Esophagus muscularis mucosa (tissue), 4 donors: ENCODE measurements at places on chromosomes 13 and 19.
A peak's percentile ranks its signal among the peaks of the same experiment; 100 is the strongest.

- no peak for DNase-seq
These were observed 1173.3 kb downstream of the PCDH17 start for GRCh38 chr13:58804832-58805231.

GRCh38 chr19:8638078-8638619 lies 7.7 kb downstream of the NFILZ start:
- DNase-seq = no peak

DNA sequence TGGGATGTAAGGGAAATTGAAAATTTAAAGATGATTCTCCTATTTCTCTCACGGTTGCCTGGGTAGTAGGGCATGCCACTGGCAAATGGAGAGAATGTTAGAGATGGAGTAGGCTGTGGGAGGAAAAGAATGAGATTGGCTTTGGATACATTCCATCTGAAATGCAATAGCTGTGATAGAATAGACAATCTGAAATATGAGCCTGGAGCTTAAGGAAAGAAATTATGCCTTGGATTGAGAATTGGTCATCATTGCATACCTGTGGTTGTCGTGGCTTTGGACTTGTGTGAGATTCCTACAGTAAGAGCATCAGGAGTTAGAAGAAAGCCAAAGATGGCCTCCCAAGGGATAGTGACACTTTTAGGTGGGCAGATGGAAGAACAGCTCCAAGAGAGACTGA lies 305.1 kb upstream of the SLC10A2 start:
- DNase-seq = no peak

DNA sequence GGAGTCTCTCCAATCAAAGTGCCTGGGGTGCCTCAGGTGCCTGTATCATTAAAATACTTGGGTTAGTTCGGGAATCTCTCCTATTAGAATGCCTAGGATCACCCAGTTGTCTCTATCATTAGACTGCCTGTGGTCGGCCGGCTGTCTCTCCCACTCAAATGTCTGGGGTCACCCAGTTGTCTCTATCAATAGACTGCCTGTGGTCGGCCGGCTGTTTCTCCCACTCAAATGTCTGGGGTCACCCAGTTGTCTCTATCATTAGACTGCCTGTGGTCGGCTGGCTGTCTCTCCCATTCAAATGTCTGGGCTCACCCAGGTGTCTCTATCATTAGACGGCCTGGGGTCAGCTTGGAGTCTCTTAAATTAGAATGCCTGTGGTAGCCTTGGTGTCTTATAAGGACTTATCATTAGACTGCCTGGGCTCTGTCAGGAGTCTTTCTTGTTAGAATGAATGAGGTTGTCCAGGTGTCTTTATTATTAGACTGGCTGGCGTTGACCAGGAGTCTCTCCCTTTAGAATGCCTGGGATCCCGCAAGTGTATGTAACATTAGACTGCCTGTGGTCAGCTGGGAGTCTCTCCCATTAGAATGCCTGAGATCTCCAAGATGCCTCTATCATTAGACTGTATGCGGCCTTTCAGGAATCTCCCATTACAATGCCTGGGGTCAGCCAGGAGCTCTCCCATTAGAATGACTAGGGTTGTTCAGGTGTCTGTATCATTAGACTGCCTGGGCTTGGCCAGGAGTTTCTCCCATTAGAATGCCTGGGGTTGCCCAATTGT lies 1555.5 kb downstream of the UQCRFS1 start:
- DNase-seq = peak; percentile 64

- DNase-seq = no peak
These were observed 10.7 kb downstream of the APLP1 start for GRCh38 chr19:35879068-35879467.

DNA sequence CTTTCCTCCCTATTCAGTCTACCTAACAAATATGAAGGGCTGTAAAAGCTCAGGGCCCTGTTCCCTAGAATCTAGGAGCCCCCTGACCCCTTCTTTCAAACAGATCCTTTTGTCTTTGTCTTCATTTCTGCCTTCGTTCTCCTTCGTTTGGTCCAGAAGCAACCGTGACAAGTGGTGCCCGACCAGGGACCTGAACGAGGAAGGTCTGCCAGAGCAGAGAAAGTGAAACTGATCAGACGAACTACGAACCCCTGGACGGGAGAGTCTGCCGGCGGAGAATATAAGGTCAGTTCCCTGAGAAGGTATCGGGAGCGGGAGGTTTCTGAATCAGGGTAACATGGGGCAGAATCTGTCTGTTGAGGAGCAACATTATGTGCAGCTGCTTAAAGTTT lies 751 bp downstream of the ERVK3-1 start:
- no peak for DNase-seq

DNA sequence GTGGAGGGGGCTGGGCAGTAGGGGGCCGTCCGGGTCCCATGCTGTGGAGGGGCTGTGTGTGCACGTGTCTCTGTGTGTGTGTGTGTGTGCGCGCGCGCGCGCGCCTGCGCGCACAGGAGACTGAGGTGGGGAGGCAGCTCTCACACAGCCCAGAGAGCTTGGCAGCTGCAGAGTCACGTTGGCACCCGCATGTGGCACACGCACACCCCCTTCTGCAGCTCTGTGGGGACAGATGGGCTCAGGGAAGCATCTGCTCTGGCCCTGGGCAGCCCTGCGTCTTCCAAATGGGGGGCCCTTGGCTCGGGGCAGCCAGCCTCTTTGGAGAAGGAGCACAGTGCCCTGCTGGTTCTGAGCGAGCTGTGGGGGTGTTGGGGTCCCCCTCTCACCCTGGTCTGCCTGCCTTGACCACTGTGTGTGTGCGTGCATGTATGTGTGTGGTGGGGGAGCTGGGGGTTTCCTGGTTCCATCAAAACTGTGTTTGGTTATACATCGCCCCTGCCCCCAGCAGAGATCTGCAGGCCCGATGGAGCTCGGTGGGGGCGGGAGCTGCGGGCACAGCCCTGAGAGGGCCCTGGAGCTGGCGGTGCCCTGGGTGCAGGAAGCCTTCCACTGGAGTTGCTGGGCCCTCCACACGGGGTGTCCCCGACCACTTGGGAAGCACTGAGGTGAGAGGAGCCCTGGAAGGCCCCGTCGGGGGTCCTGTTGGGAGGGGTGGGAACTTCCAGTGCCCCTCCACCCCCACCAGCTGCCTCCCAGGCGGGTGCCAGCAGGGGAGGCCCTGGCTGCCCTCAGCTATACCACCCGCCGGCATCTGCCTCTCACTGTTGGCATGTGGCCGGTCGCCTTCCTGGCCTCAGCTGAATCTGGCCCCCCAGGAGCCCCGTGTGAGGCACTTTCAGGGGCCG lies 67.1 kb downstream of the KDM4B start:
- no peak for DNase-seq

DNA sequence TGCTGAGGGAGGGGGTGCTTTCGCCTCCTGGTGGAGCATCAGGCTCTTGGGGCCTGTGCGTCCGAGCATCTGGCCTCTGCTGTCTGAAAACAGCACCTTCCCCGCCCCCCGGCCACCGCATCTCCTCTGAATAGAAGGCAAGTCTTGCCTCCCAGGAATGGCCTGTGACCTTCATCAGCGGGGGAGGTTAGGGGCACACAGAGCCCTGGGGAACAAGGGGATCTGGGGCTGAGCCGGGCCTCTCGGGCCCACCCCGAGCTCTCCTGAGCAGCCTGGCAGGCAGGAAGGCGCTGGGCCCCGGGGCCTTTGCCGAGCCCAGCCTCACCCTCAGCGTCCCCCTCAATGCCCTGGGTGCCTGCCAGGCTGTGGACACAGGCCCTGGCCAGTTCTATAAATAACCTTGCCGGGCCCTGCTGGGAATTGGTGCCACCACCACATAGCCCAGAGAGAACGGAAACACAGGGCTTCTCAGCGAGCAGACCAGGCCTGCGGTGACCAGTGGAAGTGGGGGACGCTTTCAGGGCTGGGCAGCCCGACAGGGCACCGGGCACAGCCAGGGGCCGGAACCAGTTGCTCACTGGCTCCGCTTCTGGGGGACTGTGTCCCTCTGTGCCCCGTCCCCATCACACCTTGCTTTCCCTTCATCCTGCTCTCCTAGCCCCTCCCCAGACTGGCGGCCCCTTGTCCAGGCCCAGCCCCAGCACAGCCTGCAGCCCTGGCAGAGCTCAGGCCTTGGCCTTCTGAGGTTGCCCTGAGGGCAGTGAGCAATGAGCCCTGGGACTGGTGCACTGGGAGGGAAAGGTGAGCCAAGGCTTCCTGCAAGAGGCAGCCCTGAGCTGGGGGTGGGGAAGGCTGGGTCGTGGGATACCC lies 9.5 kb downstream of the STK11 start:
- DNase-seq = no peak

DNA sequence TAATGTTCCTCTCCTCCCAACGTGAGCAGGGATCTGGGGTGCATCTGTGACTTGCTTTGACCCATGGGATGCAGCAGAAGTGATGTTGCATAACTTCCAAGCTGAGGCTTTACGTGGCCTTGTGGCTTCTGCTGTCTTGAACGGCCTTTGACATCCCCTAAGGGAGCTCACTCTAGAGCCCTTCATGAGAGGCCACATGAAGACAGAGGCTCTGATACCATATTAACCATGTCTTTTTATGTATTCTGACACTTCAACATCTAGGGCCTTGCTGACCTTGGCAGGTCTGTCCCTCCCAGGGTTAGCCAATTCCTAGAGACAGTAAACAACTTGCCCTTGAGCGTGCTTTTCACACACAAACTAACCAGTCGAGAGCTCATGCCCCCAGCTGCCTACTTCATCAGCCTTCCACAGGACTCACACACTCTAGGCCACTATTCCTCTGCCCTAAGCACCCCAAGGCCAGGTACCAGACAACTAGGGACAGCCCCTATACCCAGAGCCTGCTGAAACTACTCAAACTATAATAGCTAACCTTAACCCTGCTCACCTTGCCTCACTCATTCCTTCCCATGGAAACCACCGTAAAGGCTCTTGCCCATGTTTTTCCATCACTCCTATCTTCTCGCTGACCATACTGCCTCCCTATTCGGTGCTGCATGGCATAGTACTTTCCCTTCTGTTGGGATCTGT lies 45.4 kb downstream of the CCDC70 start:
- no peak for DNase-seq

- DNase-seq = no peak
These were observed 18.3 kb upstream of the EIF3G start for GRCh38 chr19:10137751-10138682.
